Activated T-cell treated with anti-CD3 and anti-CD28 coated beads, Interleukin-2, amount 50 U/mL, for 72 hours (primary cell): ENCODE measurements at places on chromosomes 3 and 15. TPM values are rescaled to one million over a fixed set of nuclear protein-coding genes. Genes with fewer than 3 reads are reported as not detected.

POPDC2 gene
- 7.2 TPM for total RNA-seq

RYR3 gene
- not detected for total RNA-seq

TNFAIP8L3 gene
- total RNA-seq, result 0.30 TPM

DNA sequence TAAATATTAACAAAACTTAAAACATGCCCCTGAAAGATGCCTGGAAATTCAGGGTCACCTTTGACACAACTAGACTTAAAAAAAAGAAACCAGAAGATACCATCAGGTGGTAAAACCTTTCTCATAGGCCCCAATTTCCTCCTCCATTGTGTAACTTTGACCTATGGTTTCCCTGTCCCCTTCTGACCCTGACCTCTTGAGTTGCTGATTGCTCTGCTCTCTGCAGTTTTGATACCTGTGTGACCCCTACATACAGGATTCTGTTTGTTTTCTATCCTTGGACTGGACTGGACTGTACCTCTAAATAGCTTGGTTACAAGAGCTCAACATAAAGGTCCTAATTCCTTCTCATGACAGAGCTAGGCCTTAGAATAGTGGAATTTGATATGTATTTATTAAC lies 220.6 kb downstream of the ZIC4 start:
- DNase-seq, result no peak

- DNase-seq, result no peak
Observed at GRCh38 chr3:139988472-139989156, 53.6 kb downstream of the CLSTN2 start.

- no peak for DNase-seq
Observed at GRCh38 chr3:71308836-71309235, 274.7 kb downstream of the FOXP1 start.

DNA sequence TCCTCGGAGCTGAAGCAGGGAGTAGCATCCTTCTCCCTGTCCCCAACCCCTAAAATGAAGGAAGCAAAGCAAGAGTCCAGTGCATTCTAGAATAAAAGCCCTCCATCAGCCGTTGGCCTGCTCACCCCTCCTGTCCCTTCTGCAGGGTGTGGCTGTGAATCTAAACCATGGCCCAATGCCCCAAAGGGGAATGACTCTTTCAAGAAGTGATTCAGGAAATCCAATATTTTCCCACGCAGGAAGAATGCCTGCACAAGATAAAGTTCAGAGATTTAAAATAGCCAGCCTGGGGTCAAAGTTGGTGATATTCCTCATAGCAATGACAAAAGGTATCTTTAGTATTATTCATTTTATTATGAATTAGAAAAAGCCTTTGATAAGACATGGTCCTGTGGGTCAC lies 38.5 kb downstream of the SLCO2A1 start:
- no peak for DNase-seq

DNA sequence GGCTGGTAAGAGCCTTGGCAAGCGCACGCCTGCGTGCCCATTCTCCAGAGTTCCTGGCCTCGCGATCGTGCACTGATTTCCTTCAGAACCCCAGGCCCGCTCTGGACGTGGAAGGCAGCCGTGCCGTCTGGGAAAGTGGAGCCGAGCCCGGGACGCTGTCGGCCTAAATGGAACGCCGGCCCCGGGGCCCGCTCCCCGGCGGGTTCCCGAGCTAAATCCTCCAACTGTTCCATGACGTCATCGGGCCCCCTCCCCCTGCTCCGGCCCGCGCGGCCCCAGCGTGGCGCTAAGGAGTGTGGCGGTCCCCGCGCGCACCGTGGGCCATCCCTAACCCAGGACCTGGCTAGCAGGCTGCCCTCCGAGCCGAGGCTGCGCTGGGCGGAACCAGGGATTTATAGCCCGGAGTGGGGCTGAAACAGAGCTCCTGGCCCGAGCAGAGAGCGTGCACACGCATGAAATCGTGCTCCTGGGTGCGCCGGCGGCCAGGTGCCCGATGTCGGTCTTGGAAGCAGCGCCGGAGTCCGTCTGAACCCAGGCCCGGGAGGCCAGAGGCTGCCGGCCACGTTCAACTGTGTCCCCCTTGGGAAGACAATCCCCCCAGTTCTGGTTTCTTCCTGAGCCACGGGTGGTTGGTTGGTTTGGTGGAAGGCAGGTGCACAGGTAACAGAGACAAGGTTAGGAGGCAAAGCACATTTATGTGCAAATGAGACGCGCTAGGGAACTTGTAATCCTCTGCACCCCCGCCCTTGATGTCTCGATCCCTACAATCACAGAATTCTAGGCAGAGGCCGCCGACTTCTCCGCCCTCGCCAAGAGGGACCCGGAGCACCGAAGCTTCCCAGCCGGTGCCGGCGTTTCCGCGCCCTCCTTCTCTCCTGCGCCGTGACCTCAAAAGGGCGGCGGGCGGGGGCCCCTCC lies 84.9 kb upstream of the ETV5 start:
- DNase-seq, result no peak

DNA sequence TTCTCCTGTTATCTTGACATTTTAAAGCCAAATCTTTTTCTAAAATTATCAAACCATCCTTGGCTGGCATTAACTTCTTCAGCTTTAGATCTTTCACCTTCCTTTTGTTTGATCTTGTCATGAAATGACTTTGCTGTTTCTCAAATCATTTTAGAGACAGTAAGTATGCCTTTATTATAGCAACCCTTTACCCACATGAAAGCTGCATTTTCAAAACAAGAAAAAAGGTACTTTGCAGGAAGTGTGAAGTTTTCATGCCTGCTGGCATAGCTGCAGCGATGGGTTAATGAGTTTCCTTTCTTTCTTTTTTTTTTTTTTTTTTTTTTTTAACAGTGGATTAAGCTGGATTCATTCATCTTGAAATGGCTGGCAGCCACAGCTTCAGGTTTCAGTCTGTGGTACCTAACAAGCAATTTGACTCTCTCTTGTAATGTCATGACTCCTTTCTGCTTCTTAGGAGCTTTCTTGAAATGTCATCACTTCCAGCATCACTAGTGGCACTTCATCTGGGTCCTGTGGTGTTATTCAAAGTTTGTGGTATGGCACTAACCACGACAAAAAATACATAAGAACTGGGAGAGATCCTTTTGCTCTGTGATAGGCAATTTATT lies 18.8 kb downstream of the SLC25A26 start:
- DNase-seq, result peak; percentile 62

- DNase-seq, result no peak
Observed at GRCh38 chr3:44019736-44020135, 221.9 kb upstream of the TOPAZ1 start.

- DNase-seq, result no peak
Observed at GRCh38 chr3:89380016-89380415, 272.6 kb downstream of the EPHA3 start.

GRCh38 chr3:194945508-194945907 lies 259.8 kb downstream of the FAM43A start:
- DNase-seq, result no peak

GRCh38 chr15:68366314-68366713 lies 65.6 kb downstream of the ITGA11 start:
- no peak for DNase-seq

DNA sequence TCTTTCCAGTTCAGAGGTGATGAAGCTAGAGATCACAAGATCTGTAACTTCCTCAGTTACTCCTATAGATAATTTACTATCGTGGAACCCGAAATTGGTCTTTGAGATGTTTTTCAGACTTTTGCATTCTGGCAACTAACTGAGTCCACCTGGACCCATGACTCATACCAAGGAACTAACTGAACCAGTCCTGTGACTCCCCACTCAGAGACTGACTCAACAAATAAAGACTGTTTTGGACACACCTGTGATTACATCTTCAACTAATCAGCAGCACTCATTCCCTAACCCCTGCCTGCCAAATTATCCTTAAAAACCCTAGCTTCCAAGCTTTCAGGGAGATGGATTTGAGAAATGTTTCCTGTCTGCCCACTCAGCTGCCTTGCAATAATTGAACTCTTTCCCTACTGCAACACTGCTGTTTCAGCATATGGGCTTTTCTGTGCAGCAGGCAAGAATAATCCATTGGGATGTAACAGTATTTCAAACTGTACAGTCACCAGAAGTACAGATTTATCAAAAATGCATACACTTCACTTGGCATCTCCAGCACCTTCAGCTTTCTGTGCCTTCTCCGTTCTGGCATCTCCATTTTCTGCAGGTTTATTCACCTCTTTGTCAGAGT lies 57.7 kb downstream of the GATM start:
- no peak for DNase-seq

DNA sequence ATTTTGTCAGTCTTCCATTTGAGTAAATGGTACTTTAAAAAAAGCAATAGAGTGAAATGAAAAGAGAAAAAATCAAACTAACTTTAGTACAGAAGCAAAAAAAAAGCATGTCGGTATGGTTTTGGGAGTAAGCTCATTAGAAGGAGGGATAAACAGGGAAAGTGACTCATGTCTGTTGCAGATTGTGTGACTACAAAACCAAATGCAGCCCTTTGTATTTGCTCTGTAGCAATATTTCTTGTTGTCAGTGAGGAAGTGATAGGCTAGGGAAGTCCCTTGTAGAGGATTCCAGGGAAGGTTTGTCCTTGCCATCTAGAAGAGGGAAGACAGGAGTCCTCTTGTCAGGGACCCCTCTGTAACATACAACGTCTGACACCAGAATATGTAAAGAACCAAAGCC lies 150.5 kb upstream of the POU1F1 start:
- no peak for DNase-seq

DNA sequence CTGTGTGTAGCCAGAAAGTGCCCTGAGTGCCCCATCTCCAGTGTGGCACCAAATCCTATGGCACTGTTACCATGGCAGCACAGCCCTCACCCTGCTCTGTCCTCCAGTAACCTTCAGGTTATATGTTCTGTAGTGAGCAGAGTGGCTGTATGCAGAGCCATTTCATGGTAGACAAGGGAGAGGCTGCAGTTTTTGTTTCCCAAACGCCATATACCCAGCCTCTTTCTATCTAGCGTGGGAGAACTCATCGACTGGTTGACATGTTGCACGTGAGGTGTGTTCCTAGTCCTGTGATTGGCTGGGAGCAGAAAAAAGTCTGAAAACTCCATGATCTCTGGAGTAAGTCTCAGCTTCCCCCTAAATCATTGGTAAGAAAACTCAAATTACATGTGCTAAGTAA lies 2.0 kb downstream of the SIDT1 start:
- DNase-seq, result peak; percentile 24

- DNase-seq, result no peak
Observed at GRCh38 chr3:123533554-123534159, 51.2 kb downstream of the HACD2 start.
